ENCODE measurements at places on chromosomes 2 and 18. TPM values are rescaled to one million over a fixed set of nuclear protein-coding genes. Genes with fewer than 3 reads are reported as not detected.

Gene ZC3H15
- total RNA-seq, result 55.0 TPM

GRCh38 chr2:31136000-31136399 is 2.2 kb downstream of the GALNT14 start:
- DNase-seq, result no peak

- DNase-seq, result no peak
Observed at GRCh38 chr18:59918997-59919396, 19.2 kb downstream of the PMAIP1 start.

Gene MERTK
- total RNA-seq, result 1.9 TPM

GRCh38 chr2:176449852-176450251 is 180.6 kb downstream of the MTX2 start:
- no peak for DNase-seq

DNA sequence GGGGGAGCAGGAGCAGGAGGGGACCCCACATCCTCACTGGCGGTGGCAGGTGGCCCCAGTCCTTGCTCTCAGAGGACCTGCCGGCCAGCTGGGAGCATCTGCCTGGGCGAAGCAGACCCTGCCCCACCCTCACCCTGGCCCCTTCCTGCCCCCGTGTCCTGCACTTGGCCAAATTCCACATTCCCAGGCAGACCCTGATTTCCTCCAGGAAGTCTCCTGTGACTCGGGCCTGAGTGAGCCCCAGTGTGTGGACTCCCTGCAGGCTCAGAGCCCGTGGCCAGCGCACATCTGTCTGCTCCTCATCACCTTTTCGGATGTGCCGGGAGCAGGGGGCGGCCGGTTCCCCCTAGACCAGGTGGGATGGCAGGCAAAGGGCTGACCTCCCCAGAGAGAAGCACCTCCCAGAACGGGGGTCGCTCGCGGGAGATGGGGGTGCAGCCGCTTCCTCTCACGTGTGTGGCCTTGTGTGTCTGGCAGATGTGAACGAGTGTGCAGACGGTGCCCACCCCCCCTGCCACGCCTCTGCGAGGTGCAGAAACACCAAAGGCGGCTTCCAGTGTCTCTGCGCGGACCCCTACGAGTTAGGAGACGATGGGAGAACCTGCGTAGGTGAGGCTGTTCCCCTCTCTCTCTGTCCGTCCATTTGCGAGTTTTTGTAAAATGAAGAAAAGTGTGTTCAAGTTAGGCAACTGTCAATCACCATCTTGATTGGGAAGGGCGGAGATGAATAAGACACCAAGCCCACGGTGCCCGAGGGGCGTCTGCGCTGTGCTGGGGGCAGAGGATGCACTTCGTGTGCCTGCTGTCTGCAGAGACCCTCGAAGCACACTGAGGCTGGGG is 90.4 kb downstream of the TPO start:
- no peak for DNase-seq

Gene CCDC74B
- total RNA-seq, result not detected

- DNase-seq, result peak; percentile 68
Observed at GRCh38 chr18:35458677-35459441, 38.9 kb downstream of the INO80C start.

Gene LAMA1
- total RNA-seq, result 0.06 TPM

- DNase-seq, result no peak
Observed at GRCh38 chr2:47158576-47158975, 3.5 kb upstream of the STPG4 start.

Gene ADD2
- total RNA-seq, result 0.86 TPM

- no peak for DNase-seq
Observed at GRCh38 chr2:148888003-148888501, 13.0 kb downstream of the KIF5C start.

- DNase-seq, result no peak
Observed at GRCh38 chr2:104768694-104769093, 85.2 kb upstream of the POU3F3 start.

GRCh38 chr2:233208382-233209116 is 42.9 kb upstream of the ATG16L1 start:
- DNase-seq, result no peak

- DNase-seq, result no peak
Observed at GRCh38 chr2:158049129-158049855, 52.4 kb upstream of the UPP2 start.

GRCh38 chr2:229852565-229852964 is 69.2 kb downstream of the TRIP12 start:
- no peak for DNase-seq

- DNase-seq, result no peak
Observed at GRCh38 chr2:393711-394696, 106.1 kb upstream of the ALKAL2 start.

DNA sequence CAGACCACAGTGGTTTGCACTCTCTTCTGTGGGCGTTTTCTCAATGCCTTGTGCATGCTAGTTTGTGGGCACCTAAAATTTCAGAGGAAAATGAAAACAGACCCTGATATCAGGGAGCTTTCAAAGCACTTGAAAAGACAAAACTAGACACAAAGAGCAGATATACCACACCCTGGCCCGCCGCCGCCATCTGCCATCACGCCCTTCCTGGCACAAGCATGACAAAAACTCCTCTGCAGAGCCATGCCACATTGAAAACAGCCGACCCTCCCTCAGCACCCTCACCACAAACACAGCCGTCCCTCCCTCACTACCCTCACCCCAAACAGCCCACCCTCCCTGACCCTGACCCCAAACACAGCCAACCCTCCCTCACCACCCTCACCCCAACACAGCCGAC is 84.8 kb upstream of the RAB6C start:
- no peak for DNase-seq

Gene NEB
- total RNA-seq, result 4,041 TPM

DNA sequence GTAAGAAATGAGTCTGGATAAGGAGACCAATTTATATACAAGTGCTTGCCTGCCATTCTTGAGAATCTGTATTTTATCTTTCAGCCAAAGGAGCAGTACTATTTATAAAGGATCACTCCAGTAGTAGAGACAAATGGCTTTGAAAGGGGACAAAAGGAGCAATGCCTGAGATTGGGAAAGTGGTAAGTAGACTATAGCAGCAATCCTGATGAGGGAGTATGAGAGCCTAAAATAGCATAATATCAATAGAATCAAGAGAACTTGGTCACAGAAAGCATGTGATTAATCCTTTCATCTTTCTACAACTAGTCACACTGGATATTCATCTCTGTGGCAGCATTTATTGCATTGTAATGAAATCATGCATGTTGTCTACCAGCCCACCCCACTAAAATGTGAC is 20.2 kb downstream of the NRXN1 start:
- no peak for DNase-seq

- no peak for DNase-seq
Observed at GRCh38 chr2:158994920-158995676, 26.7 kb downstream of the TANC1 start.

Gene GALNT13
- total RNA-seq, result not detected

DNA sequence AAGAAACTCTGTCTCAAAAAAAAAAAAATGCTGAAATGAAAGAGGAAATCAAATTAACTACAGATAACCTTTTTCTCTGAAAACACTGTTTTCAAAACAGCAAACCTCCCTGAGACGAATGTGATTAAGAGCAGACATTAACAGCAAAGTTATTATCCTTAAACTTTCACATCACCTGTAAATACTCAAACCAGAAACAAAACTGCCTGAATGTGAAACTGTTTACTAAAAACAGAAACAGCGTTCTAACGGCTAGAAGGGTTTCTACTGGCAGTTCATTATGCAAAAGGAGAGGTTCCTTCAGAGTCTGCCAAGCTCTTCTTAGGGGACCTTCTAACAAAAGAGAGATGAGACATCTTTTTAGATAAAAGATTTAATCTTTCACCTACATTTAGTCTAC is 45.9 kb downstream of the PNO1 start:
- no peak for DNase-seq

Gene CPLX4
- total RNA-seq, result not detected

DNA sequence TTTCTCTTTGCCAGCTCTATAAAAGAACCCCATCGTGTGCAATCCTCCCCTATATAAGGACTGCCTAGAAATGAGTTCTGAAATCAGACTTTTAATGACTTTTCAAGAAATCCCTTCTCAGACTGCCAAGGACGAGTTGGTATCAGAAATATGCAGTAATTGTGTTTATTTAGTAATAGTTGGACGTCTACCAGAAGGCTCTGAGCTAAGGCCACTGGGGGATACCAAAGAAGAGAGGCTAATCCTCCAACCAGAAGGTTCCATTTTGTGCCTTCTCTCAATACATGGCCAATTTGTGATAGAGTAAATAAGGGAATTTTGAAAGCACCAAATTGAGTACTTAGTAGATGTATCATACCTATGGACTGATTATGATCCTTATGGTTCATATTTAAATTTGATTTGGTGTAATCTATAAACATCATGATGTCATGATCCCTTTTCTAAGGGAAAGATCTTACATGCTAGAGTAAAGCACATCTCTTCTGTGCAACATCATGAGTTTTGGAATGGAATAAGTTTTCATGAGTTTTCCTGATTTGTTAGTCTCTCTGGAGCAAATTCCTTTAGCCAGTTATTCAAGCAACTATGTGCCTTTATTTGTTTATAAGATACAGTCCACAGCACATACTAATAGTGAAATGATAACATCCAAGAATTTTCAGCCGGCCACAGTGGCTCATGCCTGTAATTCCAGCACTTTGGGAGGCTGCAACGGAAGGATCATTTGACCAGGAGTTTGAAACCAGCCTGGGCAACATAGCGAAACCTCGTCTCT is 82.2 kb upstream of the LTBP1 start:
- no peak for DNase-seq

Gene GULP1
- 9.3 TPM for total RNA-seq

DNA sequence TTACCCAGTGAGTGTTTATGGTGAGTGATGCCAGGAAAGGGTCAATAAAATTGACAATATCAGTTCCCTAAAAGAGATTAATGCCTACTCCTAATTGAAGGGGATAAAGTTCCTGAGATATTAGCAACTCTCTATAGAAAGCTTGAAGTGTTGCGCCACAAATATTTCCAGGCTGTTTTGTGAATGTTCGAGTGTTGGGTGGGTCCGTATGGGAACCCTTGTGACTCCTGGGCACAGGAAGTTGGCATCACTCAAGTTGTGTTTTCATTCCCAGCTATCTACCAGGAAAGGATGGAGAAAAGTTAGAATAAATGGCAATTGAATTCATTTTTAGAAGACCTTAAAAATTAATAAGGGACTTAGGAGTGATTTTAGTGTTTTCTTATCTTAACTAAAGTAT is 472.7 kb downstream of the THSD7B start:
- DNase-seq, result no peak

Gene STPG4
- total RNA-seq, result not detected

Gene LIMS3
- 2.8 TPM for total RNA-seq

DNA sequence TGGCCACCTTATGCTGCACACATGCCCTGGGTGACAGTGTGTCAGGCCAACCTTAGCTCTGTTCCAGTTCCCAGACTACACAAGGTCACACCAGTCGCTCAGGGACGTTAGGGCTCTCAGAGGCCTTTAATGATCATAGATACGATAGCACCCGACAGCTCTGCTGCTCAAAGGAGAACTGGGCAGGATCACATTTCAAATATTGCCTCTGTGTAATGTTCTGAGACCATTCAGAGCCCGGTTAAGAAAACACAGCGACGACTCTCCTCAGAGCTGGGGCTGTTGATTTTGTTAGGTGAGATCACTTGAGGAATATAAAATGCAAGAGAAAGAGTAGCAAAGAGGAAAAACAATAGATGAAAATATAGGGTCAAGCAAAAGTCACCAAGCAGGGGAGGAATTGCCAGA is 166.6 kb upstream of the TANK start:
- no peak for DNase-seq

DNA sequence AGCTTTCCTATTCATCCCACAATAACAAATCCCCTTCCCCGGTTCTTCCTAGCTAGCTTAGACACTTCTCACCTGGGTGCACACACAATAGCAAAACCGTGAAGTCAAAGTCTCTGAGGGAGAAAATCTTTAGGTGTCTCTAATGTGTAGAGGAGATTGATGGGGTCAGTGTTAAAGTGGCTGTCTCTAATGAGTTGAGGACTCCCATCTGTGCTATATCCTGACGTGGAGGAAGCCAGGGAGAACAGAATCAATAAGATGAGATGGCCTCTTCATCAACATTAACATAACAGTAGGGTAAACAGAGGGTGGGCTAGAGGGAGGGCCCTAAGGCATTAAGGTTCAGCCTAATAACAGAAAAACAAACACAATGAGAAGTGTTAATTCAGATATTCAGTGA is 120.4 kb downstream of the SLC5A7 start:
- no peak for DNase-seq

Gene CNTNAP5
- total RNA-seq, result not detected

GRCh38 chr2:55141572-55142413 is 90.3 kb downstream of the CLHC1 start:
- DNase-seq, result no peak

DNA sequence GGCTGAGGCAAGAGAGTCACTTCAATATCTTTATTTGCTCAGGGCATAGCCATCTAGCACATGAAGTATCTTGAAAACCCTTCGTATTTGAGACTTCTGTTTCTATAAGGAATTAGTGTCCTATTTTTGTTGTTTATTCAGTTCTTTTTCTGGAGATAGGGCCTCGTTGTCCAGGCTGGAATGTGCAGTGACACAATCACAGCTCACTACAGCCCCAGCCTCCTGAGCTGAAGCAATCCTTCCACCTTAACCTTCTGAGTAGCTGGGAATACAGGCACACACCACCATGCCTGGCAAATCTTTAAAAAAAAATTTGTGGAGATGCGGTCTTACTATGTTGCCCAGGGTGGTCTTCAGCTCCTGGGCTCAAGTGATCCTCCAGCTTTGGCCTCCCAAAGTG is 50.6 kb downstream of the PSMD14 start:
- no peak for DNase-seq

Gene ITGB6
- 24.3 TPM for total RNA-seq

Gene UGT1A10
- not detected for total RNA-seq

DNA sequence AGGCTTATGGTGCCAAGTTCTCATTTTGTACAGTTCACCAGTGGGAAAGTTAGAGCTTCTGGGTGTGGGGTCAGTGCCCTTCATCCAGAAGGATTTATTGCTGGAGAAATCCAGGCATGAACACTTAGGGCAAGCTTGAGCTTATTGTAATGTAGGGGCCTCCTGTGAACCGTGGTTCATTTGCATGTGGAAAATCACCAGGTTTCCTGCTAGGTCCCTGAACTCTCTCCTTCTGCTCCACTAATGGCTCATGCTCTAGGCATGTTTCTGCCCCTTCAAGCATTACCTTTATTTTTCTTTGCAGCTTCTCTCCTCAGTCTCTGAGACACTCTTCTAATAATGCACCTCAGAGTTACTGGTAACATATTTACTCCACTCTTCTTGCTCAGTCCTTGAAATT is 79.3 kb upstream of the FAM98A start:
- DNase-seq, result no peak

Gene CCDC102B
- total RNA-seq, result 1.2 TPM

Gene TTLL4
- total RNA-seq, result 14.5 TPM

Gene ELP2
- total RNA-seq, result 54.7 TPM

GRCh38 chr2:205892665-205893259 is 193.2 kb downstream of the INO80D start:
- DNase-seq, result no peak

GRCh38 chr2:215461836-215462532 is 26.1 kb upstream of the FN1 start:
- no peak for DNase-seq

Gene L3MBTL4
- 1.3 TPM for total RNA-seq
